ENCODE measurements at places on chromosomes 1 and 21.

- no peak for DNase-seq
Measured at GRCh38 chr1:210917560-210918169, 216.3 kb downstream of the KCNH1 start.

DNA sequence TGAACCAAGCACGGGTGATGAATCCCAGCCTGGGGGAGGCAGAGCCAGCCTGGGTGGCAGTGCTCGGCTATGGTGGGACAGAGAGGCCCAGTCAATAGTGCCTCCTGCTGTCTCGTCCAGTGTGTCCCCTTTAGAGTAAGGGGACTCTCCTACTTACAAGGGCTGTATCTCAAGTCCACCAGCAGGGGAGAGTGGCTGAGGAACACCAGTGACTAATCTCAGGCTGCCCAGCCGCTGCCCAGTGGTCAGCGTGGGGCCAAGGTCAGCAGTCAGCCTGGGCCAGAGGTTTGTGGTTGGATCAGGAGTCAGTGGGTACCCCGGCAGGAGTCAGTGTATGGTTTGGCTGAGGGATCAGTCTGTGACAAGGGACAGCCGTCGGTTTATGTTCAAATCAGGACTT is 109.2 kb upstream of the RUNX3 start:
- DNase-seq: no peak

- DNase-seq: no peak
Measured at GRCh38 chr1:187714470-187714869, 885.7 kb downstream of the PLA2G4A start.

GRCh38 chr1:10649517-10650201 is 146.8 kb downstream of the CASZ1 start:
- DNase-seq: no peak

DNA sequence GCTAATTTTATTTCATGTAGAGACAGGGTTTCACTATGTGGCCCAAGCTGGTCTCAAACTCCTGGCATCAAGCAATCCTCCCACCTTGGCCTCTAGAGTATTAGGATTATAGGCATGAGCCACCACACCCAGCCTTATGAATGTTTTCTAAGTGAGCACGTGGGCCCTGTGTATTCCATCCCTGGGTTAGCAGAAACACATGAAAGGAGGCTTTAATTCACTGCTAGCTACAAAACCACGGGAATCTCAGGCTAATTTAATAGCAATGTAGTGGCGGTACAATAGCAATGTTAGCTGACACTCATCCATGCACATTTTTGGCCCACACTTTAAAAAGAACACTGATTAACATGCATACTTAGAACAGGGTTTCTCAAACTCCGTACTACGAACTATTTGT is 32.0 kb downstream of the VTCN1 start:
- DNase-seq: no peak

DNA sequence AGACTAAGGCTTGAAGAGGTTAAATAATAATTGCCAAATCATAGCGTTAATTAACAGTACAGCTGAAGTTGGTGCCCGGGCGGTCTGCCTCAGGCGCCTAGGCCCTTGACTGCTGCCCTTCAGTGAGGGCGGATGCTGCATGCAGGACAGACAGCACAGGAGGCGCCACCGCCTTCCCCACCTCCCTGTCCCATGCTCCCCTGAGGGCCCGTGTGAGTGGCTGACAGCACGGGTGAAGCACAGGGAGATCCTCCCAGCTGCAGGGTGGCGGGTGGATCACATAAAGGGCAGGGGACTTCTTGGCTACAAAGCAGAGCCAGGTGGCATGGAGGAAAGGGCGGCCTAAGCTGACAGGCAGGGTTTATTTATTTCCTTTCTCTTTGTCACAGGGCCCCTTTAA is 49.1 kb downstream of the DDX20 start:
- no peak for DNase-seq

- no peak for DNase-seq
Measured at GRCh38 chr1:5570931-5571330, 421.3 kb downstream of the NPHP4 start.

GRCh38 chr1:59057796-59058195 is 239.1 kb upstream of the FGGY start:
- DNase-seq: no peak
